ENCODE measurements at places on chromosomes 3 and 15. TPM values are rescaled to one million over a fixed set of nuclear protein-coding genes. Genes with fewer than 3 reads are reported as not detected.
A peak's percentile ranks its signal among the peaks of the same experiment; 100 is the strongest.

Gene DAZL
- total RNA-seq = not detected

Gene UACA
- total RNA-seq = 179 TPM

Gene DGKG
- total RNA-seq = 2.4 TPM

Gene UQCRC1
- 179 TPM for total RNA-seq

Gene BOC
- 63.2 TPM for total RNA-seq

Gene LRRC2
- not detected for total RNA-seq

Gene OIP5
- 1.2 TPM for total RNA-seq

Gene PARP15
- 2.4 TPM for total RNA-seq

Gene GABRG3
- not detected for total RNA-seq

DNA sequence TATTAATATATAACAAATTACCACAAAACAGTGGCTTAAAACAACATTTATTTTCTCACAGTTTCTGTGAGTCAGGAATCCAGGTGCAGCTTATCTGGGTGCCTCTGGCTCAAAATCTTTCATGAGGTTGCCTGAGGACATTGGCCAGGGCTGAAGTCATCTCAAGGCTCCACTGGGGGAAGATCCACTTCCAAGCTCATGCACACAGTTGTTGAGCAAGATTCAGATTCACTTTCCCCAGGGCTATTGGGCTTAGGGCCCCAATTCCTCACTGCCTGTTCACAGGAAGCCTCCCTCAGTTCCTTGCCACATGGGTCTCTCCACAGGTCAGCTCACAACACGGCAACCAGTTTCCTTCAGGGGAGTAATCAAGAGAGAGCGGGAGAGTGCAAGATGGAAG is 35.0 kb downstream of the RFTN1 start:
- H3K4me1 ChIP-seq = no peaks in the 10 kb centered on the region
- H3K27me3 ChIP-seq = no peaks in the 10 kb centered on the region
- H3K27ac ChIP-seq = no peak overlapping the region
- no peak for DNase-seq
- H3K4me3 ChIP-seq = no peak overlapping the region

DNA sequence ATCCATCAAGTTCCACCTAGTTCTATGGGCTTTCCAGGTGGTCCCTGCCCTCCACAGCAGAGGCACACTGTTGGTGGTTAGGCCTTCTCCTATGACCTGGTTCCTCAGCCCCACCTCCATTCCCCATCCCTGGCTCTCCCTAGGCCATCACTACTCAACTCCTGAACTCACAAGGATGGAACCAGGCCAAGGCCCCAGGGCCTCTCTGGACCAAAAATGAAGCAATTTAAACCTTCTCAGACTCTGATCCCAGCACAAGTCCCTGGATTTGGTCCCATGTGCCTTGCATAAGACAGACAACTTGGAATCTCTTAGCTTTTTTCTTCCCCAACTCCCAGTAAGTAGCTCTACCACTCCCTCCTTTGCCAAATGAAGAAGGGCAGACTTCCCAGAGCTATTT is 14.4 kb upstream of the ACAN start:
- H3K4me1 ChIP-seq = no peaks in the 10 kb centered on the region
- no peaks in the 10 kb centered on the region for H3K27me3 ChIP-seq
- H3K4me3 ChIP-seq = no peak overlapping the region
- H3K27ac ChIP-seq = no peak overlapping the region
- peak; percentile 26 for DNase-seq

DNA sequence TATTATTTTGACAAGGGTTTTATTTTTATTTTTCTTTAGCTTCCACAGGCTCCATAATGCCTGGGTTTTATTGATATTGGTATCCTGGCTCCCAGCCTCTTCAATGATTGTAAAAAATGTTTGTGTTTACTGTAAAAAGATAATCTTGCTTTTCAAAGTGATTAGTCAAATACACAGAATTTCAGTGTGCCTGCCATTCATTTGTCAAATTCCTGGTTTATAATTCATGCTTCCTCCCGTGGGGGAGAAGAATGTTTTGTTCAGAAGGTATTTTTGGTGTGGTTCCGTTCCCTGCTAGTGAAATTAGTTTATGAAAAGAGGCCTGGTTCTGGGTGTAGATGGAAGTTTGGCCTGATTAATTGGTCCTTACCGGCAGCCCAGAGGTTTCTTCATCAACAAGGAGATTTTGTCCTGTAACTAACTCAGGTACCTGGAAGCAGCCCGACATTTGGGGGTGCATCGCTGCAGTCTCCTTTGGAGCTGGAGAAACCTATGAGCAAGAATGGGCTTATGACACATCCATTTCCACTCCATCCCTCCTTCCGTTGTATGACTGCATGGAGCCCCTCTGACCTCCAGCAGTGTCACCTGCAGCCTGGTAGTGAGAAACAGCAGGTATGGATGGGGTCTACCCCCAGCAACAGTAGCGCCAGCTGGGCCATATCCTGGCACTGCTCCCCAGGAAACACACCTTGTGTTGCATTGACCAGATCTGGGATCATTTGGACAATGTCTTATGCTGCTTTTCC is 101.5 kb downstream of the PGPEP1L start:
- no peak overlapping the region for H3K27ac ChIP-seq
- no peaks in the 10 kb centered on the region for H3K27me3 ChIP-seq
- peaks cover 32% of the 10 kb centered on the region for H3K36me3 ChIP-seq
- no peak for DNase-seq
- H3K4me1 ChIP-seq = no peaks in the 10 kb centered on the region

DNA sequence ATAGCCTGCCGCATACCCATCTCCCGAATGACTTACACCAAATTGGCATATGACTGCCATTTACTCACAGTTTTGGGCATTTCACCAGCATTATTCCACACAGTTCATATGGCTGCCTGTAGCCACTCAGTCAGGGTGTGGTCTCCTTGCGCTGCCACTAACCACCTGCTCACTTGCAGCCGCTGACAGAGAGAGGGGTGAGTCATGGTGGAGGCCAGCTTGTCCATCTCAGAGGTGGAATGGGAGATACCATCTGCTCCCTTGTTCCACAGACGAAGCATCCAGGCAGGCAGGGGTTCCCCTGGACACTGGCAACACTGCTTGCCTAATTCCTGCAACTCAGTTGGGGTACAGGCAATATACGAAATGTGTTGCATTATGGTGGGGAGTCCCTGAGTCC is 15.6 kb downstream of the CCRL2 start:
- DNase-seq = no peak
- H3K27me3 ChIP-seq = no peaks in the 10 kb centered on the region
- H3K4me3 ChIP-seq = no peak overlapping the region
- no peaks in the 10 kb centered on the region for H3K36me3 ChIP-seq
- H3K4me1 ChIP-seq = no peaks in the 10 kb centered on the region
- H3K27ac ChIP-seq = no peak overlapping the region

DNA sequence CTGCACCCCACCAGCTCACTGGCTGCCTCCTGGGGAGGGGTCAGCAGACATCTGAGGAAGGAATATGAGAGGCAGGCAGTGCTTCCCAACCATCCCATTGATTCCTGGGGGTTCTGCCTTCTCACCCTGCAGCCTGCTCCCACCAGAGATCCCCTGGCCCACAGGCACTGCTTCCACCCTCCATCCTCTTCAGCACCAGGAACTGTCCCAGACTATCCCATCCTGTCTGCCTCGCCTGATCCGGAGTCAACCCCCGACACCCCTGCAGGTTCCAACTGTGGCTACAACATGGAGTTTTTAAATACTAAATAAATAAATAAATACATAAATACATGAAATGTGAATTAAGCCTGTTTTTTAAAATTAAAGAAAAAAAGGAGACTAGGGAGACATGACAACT is 43.6 kb downstream of the CACNA2D2 start:
- H3K4me1 ChIP-seq = no peaks in the 10 kb centered on the region
- no peak for DNase-seq
- no peak overlapping the region for H3K27ac ChIP-seq
- no peaks in the 10 kb centered on the region for H3K36me3 ChIP-seq
- no peak overlapping the region for H3K4me3 ChIP-seq
- H3K27me3 ChIP-seq = no peaks in the 10 kb centered on the region

DNA sequence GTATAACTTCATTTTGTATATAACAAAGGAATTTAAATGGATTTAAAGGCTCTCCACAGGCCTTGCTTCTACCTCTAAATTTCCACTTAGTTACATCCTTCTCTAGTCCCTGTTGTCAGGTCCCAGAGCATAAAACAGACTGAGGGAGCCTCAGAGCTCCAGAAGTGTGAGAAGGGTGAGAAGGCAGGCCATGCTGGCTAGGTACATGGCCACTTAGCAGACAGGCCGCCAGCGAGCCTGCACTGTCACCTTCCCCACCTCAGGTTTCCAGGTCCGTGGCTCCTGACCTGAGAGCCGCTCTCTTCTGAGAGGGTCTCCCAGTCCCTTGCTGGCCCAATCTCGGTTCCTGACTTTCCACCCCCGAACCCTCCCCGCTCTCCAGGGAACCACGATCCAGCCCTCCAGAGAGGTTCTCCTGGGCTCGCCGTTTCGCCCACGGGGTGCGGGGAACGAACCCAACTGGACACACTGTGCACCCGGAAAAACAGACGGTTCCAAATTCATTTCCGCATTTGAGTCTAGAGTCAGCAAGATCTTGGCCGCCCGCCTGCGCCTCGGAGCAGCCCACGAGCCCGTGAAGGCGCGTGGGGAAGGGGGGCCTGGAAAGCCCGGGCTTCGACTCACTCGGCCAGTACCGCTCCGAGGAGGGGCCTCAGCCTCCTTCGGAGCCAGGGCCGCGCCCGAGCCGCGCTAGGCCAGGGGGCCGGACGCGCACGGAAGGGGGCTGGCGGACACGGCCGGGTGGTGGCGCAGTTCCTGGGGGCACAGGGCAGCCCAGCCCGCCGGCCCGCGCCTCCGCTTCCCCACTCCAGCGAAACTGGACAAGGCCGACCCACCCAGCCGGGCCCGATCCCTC is 16.7 kb upstream of the SOX2 start:
- H3K27me3 ChIP-seq = peaks cover 11% of the 10 kb centered on the region
- DNase-seq = peak; percentile 47
- H3K4me3 ChIP-seq = peak overlapping the region; percentile 39
- peaks cover 6% of the 10 kb centered on the region for H3K4me1 ChIP-seq

DNA sequence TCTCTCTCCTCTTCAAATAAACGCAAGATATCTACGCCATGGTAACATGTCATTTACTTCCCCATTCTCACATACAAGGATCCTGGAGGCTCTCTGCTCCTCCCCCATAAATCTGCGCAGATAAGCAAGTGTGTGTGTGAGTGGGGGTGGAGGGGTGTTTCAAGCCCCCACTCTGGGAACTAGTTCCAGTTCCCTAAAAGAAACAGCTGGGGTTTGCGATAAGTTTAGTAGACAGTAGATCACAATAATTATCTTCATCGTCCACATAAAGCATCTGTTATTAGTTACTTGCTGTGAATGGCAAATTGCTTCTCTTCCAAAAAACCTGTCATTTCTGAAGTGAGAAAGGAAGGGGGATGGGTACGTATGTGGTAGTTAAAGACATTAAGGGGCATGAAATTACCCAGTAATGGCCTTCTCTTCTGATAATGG is 79.8 kb downstream of the RBPMS2 start:
- DNase-seq = no peak
- H3K4me1 ChIP-seq = peaks cover 6% of the 10 kb centered on the region
- no peak overlapping the region for H3K4me3 ChIP-seq

GRCh38 chr3:156305672-156306071 is 185.3 kb downstream of the KCNAB1 start:
- H3K27me3 ChIP-seq = no peaks in the 10 kb centered on the region
- H3K27ac ChIP-seq = no peak overlapping the region
- no peak for DNase-seq
- no peaks in the 10 kb centered on the region for H3K4me1 ChIP-seq

DNA sequence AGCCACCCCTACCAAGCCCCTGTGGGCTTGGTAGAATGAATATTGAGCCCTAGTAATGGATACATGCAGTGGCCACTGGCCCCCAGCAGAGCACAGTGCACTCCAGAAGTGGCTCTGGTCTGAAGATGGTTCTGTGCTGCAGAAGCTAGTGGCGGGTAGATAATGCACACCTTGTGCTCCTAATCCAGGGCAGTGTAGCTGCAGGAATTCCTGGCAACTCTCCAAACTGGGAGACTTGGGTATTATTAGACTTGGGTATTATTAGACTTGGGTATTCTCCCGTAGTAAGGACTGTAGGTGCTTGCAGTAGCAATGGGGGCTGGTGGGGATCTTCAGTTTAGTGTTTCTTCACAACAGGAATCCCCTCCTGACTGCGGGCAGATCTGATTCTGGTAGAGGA is 34.7 kb downstream of the NUSAP1 start:
- H3K4me1 ChIP-seq = no peaks in the 10 kb centered on the region
- H3K27ac ChIP-seq = no peak overlapping the region
- no peaks in the 10 kb centered on the region for H3K36me3 ChIP-seq
- H3K4me3 ChIP-seq = no peak overlapping the region
- DNase-seq = no peak
- no peaks in the 10 kb centered on the region for H3K27me3 ChIP-seq

DNA sequence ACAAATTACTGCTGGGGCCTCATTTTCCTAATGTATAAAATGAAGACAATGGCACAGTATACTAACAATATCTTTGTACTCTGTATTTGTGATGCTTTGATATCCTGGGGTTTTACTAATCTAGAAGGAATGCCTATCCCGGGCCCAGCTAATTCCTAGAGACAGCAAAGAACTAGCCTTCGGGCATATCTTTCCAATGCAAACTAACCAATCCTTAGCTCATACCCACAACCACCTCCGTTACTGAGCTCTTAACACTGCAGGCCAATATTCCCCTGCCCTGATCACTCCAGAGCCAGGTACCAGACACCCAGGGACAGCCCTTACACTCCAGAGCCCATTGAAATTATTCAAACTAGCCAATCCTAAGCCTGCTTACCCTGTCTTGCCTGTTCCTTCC is 309.0 kb downstream of the ULK4 start:
- DNase-seq = no peak
- no peaks in the 10 kb centered on the region for H3K4me1 ChIP-seq
- H3K4me3 ChIP-seq = no peak overlapping the region
- no peaks in the 10 kb centered on the region for H3K36me3 ChIP-seq
- no peak overlapping the region for H3K27ac ChIP-seq
- no peaks in the 10 kb centered on the region for H3K27me3 ChIP-seq

- H3K4me1 ChIP-seq = no peaks in the 10 kb centered on the region
- no peaks in the 10 kb centered on the region for H3K36me3 ChIP-seq
- no peak overlapping the region for H3K4me3 ChIP-seq
- H3K27me3 ChIP-seq = no peaks in the 10 kb centered on the region
- DNase-seq = no peak
- no peak overlapping the region for H3K27ac ChIP-seq
Measured at GRCh38 chr3:181919375-181919774, 207.7 kb downstream of the SOX2 start.

- no peaks in the 10 kb centered on the region for H3K27me3 ChIP-seq
- no peak for DNase-seq
- no peak overlapping the region for H3K4me3 ChIP-seq
- no peaks in the 10 kb centered on the region for H3K4me1 ChIP-seq
- H3K36me3 ChIP-seq = no peaks in the 10 kb centered on the region
Measured at GRCh38 chr15:85047271-85047948, 65.8 kb downstream of the PDE8A start.

GRCh38 chr3:149430216-149430615 is 44.3 kb upstream of the TM4SF4 start:
- H3K4me3 ChIP-seq = no peak overlapping the region
- no peaks in the 10 kb centered on the region for H3K27me3 ChIP-seq
- peaks cover 10% of the 10 kb centered on the region for H3K4me1 ChIP-seq
- H3K36me3 ChIP-seq = no peaks in the 10 kb centered on the region

DNA sequence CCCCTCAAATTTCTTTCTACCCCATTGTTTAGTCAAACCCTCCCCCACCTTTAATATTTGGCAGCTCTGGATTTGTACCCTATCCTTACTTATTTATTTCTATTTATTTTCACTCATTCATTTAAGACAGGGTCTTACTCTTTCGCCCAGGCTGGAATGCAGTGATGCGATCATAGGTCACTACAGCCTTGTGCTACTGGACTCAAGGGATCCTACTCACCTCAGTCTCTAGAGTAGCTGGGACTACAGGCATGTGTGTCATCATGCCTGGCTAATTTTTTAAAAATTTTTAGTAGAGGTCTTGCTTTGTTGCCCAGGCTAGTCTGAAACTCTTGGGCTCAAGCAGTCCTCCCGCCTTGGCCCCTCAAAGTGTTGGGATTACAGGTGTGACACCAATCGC is 35.4 kb downstream of the ARIH1 start:
- no peak overlapping the region for H3K27ac ChIP-seq
- H3K27me3 ChIP-seq = no peaks in the 10 kb centered on the region
- no peak overlapping the region for H3K4me3 ChIP-seq
- H3K36me3 ChIP-seq = no peaks in the 10 kb centered on the region

Data from tibial nerve (tissue), 4 donors.